Activated naive CD8-positive, alpha-beta T cell treated with anti-CD3 and anti-CD28 coated beads, Interleukin-2, amount 50 U/mL, for 24 hours (primary cell): ENCODE measurements at places on chromosomes 7 and 10.

GRCh38 chr10:117486606-117487005, 55.9 kb upstream of the EMX2 start:
- no peak for DNase-seq

- DNase-seq: no peak
Observed at GRCh38 chr10:79457256-79457785, 11.9 kb upstream of the ZCCHC24 start.

- DNase-seq: no peak
Observed at GRCh38 chr10:525565-526315, 163.7 kb downstream of the DIP2C start.

- no peak for DNase-seq
Observed at GRCh38 chr10:7945469-7946187, 108.9 kb upstream of the GATA3 start.

GRCh38 chr7:84337429-84337828, 142.8 kb upstream of the SEMA3A start:
- DNase-seq: no peak

GRCh38 chr10:118624747-118625146, 29.3 kb upstream of the PRLHR start:
- no peak for DNase-seq

DNA sequence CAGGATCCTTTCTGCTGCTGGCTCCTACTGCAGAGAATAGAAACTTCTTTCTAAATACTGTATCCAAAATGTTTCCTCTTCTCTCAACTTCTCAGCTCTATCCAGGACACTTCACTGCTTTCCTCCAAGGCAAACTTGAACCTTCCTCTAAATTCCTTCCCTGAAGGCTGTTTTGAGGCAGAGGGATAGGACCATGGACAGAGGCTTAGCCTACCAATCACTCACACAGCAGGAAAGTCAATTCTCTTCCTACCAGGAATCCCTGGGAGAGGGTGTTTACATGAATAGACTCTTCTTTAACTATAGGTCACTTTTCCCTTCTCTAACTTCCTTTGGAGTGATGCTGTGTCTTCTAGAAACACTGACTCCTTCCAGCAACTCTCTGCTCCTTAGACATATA, 115.6 kb upstream of the MKLN1 start:
- DNase-seq: no peak

DNA sequence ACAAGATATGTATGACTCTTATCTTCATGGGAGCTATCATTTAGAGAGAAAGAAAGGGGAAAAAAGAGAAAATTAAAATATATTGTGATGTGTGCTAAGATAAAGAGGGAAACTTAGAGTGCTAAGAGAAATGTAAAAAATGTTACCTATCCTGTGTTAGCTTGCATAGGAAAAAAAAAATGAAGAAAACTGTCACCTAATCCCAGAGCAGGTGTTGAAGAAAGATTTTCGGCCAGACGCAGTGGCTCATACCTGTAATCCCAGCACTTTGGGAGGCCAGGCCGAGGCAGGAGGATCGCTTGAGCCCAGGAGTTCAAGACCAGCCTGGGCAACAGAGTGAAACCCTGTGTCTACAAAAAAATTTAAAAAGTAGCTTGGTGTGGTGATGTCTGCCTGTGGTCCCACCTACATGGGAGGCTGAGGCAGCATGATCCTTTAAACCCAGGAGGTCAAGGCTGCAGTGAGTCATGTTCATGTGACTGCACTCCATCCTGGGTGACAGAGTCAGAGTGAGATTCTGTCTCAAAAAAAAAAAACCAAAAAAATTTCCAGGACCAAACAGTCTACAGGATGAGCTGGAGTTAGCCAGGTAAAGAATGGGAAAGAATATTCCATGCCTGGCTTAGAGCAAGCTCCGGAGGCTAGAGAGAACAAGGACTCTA, 2.4 kb upstream of the MKLN1 start:
- peak; percentile 23 for DNase-seq

DNA sequence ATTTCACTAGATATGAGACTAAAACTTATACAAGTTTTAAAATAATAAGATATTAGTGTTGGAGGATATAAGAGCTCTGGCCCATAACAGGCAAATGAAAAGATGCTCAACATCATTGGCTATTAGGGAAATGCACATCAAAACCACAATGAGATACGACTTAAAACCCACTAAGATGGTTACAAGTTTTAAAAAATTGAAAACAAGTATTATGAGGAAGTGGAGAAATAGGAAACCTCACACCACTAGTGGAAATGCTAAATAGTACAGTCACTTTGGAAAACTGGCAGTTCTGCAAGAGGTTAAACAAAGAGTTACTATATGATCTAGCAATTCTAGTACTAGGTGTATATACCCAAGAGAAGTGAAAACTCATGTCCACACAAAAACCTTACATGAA, 17.2 kb downstream of the PANK1 start:
- DNase-seq: no peak
